ENCODE measurements at places on chromosomes 1 and 21. TPM values are rescaled to one million over a fixed set of nuclear protein-coding genes. Genes with fewer than 3 reads are reported as not detected.

GRCh38 chr21:37435120-37435519 lies 68.5 kb downstream of the DYRK1A start:
- DNase-seq: peak; percentile 75

- no peak for DNase-seq
These were observed 32.5 kb upstream of the VASH2 start for GRCh38 chr1:212917858-212918257.

DNA sequence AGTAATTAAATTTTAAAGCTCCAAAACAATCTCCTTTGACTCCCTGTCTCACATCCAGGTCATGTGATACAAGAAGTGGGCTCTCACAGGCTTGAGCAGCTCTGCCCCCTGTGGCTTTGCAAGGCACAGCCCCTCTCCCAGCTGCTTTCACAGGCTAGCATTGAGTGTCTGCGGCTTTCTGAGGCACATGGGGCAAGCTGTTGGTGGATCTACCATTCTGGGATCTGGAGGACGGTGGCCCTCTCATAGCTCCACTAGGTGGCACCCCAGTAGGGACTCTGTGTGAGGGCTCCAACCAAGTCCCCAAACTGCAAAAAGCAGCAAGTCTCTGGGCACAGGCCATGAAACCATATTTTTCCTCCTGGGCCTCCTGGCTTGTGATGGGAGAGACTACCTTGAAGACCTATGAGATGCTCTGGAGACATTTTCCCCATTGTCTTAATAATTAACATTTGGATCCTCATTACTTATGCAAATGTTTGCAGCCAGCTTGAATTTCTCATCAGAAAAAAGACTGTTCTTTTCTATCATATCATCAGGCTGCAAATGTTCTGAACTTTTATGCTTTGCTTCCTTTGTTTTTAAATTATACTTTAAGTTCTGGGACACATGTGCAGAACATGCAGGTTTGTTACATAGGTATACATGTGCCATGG lies 554.1 kb upstream of the OLFM3 start:
- no peak for DNase-seq

Gene TMPRSS15
- not detected for total RNA-seq

- no peak for DNase-seq
These were observed 51.1 kb upstream of the CFHR3 start for GRCh38 chr1:196723325-196724185.

DNA sequence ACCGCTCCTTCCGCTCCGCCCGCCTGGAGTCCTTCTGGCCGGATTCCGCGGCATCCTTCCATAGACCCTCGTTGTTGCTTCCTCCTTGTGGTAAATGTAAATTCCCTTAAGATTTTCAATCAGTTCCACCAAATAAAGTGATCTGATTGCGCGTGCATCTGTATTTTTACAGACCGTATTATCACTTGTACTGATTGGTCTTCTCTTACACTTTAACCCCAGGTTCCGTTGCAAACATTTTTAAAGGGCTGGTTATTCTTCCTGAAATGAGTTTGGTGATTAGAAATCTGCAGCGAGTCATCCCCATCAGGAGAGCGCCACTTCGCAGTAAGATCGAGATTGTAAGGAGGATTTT lies 483 bp downstream of the YBEY start:
- DNase-seq: no peak

Gene RIPPLY3
- not detected for total RNA-seq

Gene CD34
- total RNA-seq: 142 TPM

Gene CA6
- not detected for total RNA-seq

GRCh38 chr1:93845538-93846205 lies 33.3 kb downstream of the DNTTIP2 start:
- no peak for DNase-seq

- no peak for DNase-seq
These were observed 12.7 kb upstream of the ZMYM6 start for GRCh38 chr1:35044431-35044830.

Gene HSF2BP
- total RNA-seq: 0.75 TPM

GRCh38 chr1:210912752-210913151 lies 221.2 kb downstream of the KCNH1 start:
- DNase-seq: no peak

DNA sequence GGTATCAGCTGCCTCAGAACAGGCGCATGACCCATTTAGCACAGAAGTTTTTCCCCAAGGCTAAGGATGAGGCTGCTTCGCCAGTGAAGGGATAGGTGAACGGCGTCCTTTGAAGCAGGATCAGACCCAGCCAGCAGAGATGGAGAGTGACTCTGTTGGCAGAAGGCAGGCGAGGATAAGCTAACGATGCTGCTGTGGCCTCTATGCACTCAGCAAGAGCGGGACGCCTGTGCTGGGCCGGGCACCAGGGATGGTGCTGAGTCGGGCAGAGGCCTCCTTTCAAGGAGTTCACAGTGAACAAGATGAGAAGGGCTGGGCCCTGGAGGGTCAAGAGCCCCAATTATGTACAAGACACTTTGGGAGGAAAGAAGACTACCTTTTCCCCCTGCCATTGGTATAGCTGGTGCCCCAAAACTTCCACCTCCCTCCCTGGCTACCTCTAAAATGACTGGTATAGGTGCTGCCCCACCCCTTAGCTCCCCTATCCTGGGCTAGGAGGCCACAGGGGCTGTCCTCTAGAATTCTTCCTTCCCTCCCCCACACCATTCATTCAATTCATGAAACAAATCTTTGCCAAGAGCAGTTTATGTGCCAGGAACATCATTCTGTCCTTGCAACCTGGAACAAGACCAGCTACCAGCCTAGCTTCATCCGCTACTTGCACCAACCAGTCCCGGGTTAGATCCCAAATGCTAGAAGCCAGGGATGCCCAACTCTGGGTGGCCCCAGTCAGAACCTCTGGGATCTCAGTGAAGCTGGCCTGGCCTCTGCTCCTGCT lies 7.5 kb downstream of the XKR8 start:
- DNase-seq: no peak

DNA sequence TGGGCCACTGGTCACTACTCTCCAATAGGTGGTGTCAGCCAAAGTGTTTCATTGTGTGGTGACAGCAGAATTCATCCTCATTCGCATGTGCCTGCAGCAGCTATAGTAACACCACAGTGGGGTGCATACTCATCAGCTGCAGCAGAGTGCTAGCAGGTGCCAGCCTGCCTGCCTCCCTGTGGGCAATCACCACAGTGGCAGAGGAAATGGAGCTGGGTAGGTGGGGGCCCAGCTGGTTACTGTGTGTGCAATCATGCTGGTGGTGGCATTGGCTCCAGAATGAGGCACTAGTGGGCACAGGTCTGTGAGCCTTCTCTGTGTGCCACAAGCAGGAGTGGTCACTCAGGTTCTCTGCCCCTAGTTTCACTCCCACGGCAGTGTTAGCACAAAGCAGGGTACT lies 579.2 kb downstream of the PTPRC start:
- no peak for DNase-seq

Gene PDC
- total RNA-seq: not detected

Gene PRDM2
- total RNA-seq: 27.2 TPM

DNA sequence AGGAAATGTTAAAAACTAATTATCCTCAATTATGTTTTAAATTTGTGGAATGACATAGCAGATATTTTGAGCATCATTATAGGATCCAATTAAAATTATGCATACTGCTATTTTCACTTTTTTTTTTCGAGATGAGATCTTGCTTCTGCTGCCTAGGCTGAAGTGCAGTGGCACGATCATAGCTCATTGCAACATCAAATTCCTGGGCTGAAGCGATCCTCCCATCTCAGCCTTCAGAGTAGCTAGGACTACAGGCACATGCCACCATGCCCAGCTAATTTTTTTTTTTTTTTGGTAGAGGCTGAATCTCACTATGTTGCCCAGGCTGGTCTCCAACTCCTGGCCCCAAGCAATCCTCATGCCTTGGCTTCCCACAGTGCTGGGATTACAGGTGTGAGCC lies 11.3 kb upstream of the SLC1A7 start:
- DNase-seq: no peak
